CD4-positive, alpha-beta T cell treated with Interleukin-12 subunit alpha and Interleukin-12 subunit beta, for 1 hour (primary cell): ENCODE measurements at places on chromosomes 7 and 10.

GRCh38 chr7:30427296-30428070, 51.1 kb downstream of the NOD1 start:
- DNase-seq: no peak

DNA sequence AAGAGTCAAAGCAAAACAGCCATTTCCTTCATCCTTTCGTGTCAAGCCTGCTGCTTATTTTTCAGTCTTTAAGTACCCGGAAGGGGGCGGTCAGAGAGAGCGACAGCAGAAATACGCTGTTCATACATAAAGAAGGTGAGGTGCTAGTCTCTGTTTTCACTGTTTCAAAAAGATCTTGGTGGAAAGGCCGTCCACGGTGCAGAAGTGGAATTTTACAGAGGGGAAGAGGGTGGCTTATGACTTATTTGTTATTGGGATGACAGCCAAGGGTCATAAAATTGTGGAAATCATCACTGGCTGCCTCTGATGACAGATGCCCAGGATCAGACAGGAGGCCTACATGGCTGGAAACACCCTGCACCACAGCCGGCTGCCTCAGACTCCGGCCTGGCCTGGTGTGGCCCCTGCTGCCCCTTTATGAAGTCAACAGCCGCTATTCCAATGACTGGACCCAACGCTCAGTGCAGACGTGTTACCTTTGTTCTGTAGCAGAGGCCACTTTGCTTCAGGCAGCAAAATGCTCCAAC, 57.0 kb downstream of the HIPK2 start:
- DNase-seq: no peak

GRCh38 chr7:6276911-6277408, 4.5 kb upstream of the CYTH3 start:
- no peak for DNase-seq

DNA sequence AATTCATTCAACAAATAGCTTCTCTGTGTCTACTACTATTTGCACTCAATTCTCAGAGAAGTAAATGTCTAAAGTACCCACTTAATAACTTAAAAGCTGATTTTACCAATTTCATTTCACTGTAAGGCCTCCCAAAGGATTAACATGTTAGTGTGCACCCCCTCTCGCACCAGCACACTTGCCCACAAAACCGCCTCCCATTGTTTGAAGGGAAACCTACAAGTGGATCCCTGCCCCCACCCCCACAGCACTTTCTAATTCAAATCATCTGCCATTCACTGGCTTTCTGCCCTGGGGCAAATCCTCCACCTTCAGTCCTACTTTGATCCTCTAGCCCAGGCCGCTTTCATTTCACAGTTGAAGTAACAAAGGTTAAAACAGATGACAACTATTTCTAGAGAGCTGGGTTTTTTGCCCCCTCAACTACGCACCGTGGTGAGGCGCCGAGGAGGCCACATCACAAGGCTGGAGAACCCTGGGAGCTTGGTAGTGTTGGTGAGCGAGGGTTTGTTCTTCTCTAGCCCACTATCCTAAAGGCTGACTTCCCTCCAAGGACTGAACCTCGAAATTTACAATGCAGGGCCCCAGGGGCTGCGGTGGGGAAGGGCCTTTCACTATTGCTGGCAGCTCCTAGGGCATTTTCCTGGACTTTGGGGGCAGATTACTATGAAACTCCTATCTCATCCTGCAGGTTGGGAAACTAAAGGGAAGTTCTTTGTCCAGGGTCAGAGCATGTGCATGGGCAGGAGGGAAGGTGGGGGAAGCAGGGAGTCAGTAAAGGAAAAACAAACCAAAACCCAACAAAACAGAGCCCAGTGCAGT, 517.4 kb upstream of the ZMIZ1 start:
- no peak for DNase-seq

DNA sequence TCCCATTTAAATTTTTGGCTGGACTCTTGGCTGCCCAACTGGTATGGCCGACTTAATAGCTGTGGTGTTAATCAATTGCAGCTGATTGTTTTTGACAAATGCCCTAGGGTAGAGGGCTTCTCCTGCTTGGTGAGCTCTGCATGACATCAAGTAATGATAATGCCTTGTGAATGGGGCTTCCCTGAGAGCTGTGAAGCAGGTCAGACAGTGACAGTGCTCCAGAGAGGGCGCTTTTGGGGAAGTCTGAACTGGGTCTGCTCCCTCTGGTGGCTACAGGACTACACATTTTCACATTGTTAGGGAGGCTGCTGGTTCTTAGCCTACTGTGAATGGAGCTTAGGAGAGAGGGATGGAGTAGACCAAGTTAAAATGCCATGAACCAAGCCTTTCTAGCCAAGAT, 98.8 kb downstream of the SDK1 start:
- no peak for DNase-seq

DNA sequence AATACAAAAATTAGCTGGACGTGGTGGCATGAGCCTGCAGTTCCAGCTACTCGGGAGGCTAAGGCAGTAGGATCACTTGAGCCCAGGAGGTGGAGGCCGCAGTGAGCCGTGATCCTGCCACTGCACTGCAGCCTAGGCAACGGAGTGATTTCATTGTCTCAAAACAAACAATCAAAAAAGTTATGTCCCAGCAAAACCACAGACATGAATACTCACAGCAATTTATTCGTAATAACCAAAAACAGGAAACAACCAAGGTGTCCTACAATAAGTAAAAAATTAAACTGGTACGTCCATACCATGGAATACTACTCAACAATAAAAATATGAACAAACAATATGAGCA, 11.6 kb upstream of the CYTH3 start:
- no peak for DNase-seq

GRCh38 chr10:78457804-78458482, 424.3 kb downstream of the RPS24 start:
- no peak for DNase-seq

- DNase-seq: peak; percentile 72
These were observed 47.4 kb downstream of the DENND11 start for GRCh38 chr7:141654551-141654950.

DNA sequence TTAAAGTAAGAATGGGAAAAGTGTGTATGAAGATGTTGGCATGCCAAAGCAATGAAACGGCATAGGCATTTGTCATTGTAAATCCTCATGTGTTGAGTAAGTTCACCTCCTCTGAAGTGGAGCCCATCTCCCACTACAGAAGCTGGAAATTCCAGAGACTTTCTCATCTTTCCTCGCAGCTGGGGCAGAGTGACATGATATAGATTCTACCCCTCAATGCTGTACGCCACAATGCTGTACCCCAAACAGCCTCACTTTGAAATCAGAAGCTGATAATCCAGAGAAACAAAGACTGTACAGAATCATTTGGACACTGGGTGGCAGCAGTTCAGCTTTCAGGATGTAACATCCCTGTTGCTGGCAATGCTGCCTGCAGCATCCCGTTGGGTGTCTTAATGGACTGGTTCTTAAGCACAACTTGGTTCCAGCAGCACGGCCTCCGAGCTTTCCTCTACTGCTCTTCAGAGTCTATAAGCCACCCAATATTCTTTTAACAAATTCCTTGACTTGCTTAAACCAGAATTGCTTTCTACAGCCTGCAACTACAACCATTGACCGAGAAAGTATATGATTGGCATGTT, 18.8 kb downstream of the ZC3HAV1L start:
- DNase-seq: peak; percentile 72

- DNase-seq: no peak
These were observed 124.5 kb downstream of the SLC16A9 start for GRCh38 chr10:59585046-59585700.

DNA sequence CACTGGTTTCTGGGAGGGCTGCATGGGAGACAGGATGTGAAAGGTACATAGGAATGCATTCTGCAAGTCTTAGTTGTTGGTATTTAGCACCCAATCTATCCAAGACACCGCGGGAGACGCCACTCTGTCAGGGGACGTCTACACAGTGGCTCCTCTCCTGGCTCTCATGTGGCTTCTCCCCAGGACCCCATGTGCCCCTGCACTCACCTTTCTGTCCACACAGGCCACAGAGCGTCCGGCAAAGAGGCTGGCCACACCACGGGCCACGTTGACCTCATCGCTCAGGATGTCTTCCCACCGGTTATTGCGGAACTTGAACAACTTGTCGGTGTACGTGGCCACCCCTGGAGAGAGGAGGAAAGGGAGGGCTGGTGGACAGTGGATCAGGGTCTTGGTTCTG, 73.4 kb downstream of the GOLGA7B start:
- no peak for DNase-seq

DNA sequence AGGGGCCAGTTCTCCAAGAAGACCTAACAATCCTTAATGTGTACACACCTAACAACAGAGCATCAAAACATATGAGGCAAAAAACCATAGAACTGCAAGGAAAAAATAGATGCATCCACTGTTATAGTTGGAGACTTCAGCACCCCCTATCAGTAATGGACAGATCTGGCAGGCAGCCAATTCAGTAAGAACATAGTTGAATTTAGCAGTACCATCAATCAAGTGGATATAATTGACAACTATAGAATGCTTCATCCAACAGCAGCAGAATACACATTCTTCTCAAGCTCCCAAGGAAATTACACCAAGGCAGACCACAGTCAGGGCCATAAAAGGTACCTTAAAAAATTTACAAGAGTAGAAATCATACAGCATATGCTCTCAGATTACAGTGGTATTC, 42.2 kb downstream of the POLL start:
- DNase-seq: no peak

DNA sequence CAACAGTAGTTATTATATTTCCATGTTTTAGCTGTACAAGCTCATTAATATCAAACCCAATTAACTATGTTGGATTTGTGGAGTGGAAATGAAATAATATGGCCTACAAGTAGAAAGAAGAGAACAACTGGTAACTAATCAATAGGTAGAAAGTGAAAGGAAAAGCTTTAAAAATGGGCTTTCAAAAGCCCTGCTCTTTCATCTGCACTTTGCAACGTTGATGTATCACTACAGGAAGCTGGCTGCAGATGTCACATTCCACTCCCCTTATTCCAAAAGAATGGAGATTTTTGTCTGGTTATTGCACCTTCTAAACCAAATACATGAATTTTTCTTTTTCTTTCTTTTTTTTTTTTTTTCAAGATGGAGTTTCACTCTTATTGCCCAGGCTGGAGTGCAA, 11.7 kb upstream of the MKI67 start:
- DNase-seq: no peak

DNA sequence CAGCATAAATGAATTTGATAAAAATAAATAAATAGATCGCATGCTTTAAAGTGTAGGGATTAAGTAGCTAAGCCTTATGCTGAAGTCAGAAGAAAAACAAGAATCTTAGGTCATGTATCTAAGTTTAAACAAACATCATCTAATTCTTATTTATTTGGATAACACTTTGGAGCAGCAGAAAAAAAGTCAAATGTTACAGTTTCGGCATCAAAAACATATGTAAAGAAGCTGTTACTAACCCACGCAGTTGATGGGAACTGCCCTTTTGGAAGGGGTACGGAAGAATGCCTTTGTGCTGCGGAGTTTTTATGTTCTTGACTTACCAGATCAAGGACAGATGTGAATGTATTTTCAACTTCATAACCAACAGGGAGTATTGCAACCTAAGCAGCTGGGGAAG, 37.3 kb upstream of the HABP2 start:
- DNase-seq: no peak

- no peak for DNase-seq
These were observed 10.7 kb downstream of the XPNPEP1 start for GRCh38 chr10:109912335-109913281.

DNA sequence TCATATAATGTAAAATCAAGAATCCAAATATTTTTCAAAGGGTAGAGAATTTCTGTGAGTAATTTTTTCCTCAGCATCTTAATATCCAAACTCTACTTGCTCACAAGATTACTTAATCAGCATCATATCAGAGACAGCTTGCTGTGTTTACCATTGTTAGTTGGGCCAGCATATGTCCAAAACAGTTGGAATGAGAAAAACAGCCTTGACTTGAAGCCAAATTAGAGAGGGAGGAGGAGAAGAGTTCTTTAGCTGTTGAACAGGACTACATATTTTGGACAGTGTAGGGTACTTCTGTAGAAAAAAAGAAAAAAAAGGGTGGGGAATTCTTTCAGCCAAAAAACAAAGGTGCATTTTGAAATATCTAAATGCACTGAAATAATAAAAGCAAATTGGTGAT, 69.8 kb downstream of the HDAC9 start:
- DNase-seq: no peak
